ENCODE measurements at places on chromosomes 11 and 22.
A peak's percentile ranks its signal among the peaks of the same experiment; 100 is the strongest.

GRCh38 chr22:36336246-36337182 lies 51.3 kb downstream of the MYH9 start:
- no peak for DNase-seq

DNA sequence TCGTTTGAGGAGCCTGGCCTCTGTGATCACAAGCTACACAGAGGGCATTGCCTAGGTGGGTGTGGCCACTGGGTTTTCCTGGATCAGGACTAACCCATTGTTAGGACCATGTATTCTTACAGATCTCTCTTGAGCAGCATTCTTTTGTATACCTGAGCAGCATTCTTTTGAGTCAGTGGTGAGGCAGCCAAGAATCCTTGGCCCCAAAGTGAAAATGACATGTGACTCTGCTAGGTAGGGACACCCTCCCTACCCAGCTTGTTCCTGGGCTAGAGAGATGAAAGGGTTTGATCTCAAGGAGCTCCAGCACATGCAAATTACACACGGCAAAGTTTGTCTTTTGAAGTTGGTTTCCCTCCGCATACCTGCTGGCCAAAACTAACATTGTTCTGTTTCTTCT lies 55.0 kb upstream of the HORMAD2 start:
- DNase-seq = no peak

DNA sequence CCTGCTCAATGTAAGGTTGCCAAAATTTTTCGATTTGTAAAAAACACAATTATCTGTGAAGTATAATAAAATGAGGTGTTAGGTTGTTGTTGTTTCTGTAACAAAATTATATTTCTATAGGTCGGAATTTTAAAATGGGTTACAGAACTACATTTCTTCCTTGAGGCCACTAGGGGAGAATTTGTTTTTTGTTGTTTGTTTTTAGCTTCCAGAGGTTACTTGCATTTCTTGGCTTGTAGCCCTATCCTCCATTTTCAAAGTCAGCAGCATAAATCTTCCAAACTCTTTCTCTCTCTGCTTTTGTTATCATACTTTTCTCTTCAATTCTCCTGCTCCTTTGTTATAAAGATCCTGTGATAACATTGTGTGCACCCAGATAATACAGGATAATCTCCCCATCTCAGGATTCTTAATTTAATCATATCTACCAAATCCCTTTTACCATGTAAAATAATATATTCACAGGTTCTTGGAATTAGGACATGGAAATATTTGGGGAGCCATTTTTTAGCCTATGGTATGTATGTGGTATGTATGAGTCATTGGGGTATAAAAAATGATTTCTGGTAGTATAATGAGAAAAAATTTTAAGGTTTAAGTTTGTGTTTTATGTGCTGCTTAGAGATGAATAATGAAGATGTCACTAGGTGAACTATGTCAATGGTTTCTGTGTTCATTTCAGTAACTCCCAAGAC lies 9.4 kb upstream of the PATL1 start:
- DNase-seq = no peak

- no peak for DNase-seq
These were observed 228.9 kb downstream of the CTTN start for GRCh38 chr11:70627219-70627618.

DNA sequence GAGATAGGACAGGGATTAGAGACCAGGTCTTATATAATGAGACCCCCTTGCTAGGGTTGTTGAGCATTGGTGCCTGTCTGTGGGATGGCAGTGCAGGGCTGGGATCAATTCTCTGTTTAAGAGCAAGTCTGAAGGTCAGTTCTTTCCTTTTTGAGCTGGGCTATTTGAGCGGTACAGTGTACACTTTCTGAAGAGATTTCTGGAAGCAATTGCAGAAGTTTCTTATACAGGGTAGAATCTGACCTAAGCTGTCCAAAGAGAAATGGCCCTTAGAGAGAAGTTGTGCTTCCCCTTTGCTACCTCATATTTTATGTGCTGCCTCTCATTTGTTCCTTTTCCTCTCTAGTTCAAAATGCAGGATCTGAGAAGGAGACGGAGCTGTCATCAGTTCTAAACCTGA lies 35.8 kb downstream of the CSTPP1 start:
- DNase-seq = no peak

DNA sequence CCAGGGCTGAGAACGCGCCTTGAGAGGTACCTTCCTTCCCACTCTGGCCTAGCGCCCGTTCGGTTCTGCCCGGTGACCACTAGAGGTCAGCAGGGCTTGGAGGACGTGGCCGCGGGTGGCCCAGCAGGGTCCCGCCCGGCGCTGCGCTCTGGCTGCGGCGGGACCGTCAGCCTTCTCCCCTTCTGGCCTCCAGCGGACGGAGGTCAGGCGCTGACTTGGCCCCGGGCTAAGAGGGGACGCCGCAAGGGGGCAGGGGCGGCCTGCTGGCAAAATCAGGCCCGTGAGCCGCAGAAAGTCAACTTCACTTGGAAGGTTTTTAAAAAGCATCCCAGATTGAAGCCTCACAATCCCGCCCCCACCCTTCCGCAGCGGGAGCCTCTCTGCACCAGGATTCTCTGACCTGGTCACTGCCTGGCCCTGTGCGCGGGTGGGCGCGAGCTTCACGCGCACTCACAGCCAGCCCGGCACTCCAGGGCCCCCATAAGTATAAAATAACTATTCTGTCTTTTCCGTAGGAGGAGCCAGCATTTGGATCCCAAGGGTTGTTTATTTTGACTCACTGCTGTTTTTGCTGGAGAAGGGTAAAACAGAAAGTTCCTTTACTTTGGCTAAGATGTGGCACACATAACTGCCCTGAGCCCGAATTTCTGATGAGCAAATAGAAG lies 23.2 kb upstream of the ZBTB16 start:
- DNase-seq = peak; percentile 83
